ENCODE measurements at places on chromosomes 11 and 22. TPM values are rescaled to one million over a fixed set of nuclear protein-coding genes. Genes with fewer than 3 reads are reported as not detected.

Gene NLRP14
- total RNA-seq = under 0.01 TPM

Gene OR8D4
- under 0.01 TPM for total RNA-seq

Gene SYCE3
- total RNA-seq = not detected

Gene KCTD21
- total RNA-seq = 2.6 TPM

Gene IFITM10
- not detected for total RNA-seq

Gene OR56A1
- total RNA-seq = under 0.01 TPM

Gene DGAT2
- 19.3 TPM for total RNA-seq
